Transverse colon (tissue), 4 donors: ENCODE measurements at places on chromosomes 16 and 17. TPM values are rescaled to one million over a fixed set of nuclear protein-coding genes. Genes with fewer than 3 reads are reported as not detected.
A peak's percentile ranks its signal among the peaks of the same experiment; 100 is the strongest.

The CLEC3A gene
- not detected for total RNA-seq

DNA sequence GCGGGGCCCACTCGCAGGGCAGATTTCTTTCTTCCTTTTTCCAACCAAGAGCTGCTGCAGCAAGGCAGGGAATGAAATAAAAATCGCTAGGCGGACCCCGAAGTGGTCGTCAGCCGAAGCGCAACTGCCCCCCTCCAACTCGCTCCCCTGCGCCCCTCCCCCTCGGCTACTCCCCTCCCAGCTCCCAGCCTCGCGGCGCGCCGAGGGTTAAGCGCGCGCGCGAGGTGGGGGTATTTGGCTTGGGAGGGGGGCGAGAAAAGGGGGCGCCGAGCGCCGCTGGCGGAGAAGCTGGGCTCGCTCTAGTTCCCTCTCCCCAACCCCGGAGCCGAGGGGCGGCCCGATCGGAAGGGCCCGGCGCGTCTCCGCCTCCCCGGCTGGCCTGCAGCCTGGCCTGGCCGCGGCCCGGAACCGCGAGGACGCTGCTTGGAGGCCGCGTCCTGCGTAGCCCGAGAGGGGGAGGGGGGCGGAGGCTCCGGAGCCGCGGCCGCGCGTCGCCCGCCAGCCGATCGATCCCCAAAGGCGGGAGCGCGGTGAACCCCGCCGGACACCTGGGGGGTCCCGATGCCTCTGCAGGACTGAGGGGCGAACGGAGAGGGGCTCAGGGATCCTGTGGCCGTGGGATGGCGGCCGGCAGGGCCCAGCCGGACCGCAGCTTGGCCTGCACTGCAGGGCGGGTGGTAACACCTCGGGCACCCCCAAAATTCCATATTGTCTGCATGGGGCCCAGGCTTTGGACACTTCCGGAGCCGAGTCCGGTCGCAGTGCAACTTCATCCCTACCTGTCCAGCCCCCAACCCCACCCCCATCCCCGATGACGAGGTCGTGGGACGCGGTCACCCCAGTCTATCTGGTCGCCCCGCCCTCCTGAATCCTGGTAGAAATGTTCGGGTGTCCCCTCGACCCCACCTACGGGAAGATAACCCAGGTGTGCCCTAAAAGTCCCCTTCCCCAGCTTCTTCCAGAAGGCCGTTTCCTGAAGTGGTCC, 4.9 kb upstream of the CBX4 start:
- DNase-seq = peak; percentile 69

GRCh38 chr17:51120357-51120738, 320 bp downstream of the SPAG9 start:
- DNase-seq = peak; percentile 60

GRCh38 chr16:1193143-1193824, 31.8 kb downstream of the TPSG1 start:
- peak; percentile 24 for DNase-seq

GRCh38 chr16:26749072-26749471, 317.7 kb upstream of the C16orf82 start:
- no peak for DNase-seq
